ENCODE measurements at places on chromosomes 7 and 10.

- DNase-seq, result no peak
Measured at GRCh38 chr10:124867304-124867703, 65.7 kb downstream of the ABRAXAS2 start.

GRCh38 chr10:69498711-69499471 is 47.6 kb downstream of the TSPAN15 start:
- DNase-seq, result no peak

GRCh38 chr7:13179775-13180523 is 492.5 kb downstream of the ARL4A start:
- peak; percentile 5 for DNase-seq

DNA sequence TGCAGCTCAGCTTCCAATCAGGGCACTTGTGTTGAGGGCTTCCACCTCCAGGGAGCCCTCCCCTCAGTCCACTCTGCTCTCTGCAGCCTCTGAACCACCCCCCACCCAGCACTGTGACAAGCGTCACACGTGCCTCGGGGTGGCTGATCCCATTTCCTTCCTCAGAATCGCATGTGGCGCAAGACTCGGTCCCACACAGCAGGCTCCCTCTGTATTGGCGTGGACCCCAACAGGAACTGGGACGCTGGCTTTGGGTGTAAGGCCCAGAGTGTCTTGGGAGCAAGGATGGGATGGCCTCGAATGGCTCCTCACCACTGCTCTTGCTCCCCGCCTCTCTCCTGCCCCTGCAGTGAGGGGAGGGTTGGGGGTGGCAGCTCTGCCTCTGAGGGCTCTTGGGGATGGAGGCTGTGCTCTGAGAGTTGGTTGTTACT is 4.1 kb downstream of the CPA1 start:
- no peak for DNase-seq

- DNase-seq, result no peak
Measured at GRCh38 chr10:49739426-49739825, 22.7 kb downstream of the OGDHL start.

DNA sequence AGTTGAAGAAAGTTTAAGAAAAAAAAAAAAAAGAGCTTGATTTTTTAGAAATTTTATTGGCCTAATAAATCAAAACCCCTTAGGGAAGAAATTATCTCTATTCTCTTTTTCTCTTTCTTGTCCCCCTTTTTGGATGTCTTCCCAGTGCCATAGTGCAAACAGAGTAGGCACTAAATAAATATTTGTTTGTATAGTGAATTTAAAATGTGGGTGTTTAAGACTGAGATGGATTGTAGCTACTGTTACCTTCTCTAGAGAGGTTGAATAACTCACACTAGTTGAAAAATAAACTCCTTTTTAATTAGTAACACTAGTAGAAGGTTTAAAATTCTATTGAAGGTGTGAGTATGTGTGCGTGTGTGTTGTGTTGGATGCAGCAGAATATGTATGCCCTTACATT is 783.8 kb downstream of the NXPH1 start:
- no peak for DNase-seq

DNA sequence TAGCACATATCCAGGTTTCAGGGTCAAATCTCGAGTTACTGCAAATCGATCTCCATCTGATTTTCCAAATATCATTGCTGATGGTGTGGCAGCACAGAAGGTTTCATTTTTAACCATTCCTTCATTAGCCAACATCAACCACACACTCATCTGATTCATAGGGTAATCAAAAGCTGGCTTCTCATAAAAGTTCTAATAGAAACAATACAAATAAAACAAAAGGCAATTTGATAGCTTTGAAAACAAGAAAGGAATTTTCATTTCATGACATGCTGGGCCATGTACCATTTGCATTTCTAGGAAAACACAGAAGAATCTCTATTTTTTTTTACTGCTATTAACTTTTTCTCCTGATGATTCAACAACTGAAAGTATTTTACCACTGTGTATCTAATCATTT is 147.7 kb upstream of the SLC26A5 start:
- no peak for DNase-seq

DNA sequence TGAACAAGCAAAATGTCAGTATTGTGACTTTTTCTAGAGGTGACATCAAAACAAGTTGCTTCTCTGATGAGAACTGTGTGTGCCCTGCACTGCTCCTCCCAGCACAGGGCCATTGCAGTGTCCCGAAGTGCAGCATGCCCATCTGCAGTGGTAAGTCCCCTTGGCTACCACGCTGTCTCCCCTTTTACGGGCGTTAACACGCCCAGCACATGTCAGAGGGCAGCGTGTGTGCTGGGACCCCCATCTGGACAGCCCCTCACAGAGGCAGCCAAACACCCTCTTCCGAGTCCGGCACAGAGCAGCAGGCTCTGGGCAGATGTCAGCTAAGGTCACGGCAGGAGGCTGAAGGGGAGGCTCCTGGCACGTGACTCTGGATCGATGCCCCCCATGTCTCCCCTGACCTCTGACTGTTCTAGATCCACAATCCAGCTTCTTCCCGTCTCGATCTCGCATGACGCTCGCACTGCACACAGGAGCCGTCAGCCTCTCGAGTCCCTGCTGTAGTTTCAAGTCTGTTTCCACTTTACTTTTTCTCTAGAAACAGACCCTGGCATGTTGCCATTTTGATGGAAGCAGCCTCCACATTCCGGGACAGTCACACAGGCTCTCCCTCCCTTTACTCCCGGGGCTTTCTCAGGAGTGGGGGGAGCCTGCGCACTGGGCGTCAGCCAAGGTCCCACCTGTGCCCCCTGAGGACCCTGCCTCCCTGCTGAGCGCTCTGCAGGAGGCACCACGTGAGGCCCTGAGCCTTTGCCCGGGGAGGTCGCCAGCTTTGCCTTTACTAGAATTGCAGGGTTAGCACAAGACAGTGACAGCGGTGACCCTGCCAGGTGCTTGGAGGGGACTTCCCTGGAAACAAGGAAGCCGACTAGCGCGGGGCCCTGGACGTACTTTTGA is 133.8 kb downstream of the TCERG1L start:
- DNase-seq, result no peak

DNA sequence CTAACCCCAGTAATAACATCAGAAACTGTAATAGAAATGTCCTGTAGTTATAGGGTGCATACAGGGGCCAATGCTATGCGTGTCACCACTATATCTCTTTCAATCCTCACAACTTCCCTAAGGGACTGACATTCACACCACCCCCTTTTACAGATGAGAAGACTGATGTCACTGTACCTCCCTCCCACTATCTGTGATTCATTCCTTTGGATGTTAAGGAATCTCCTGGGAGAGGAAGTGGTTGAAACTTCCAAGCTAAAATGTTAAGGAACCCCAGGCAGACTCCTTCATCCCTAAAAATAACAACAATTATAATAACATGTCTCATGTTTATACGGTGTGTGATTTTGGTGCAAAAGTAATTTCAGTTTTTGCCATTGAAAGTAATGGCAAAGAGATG is 5.4 kb downstream of the COL13A1 start:
- no peak for DNase-seq

DNA sequence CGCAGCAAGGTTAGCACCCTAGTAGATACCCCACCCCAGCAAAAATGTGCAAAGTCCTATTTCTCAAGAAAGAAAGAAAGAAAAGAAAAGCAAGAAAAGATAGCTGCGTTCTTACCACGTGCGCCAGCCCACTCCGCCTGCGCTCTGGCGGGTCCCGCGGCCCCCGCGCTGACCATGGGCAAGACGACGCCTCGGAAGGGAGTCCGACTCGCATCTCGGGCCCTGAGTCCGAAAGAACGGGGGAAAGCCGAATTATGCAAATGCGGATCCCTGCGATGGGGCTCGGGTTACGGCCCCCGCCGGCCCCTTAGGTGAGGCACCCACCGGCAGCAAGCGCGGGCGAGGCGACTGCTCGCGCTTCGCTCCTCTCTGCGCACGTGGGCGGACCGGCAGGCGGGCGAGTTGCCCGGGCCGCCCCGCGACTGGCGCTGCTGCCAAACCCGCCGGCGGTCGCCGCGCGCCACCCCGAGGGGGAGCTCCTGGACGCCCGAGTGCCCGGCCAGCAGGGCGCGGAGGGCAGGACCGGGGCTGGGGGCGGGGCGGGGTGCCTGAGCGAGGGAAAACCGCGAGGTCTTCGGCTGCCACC is 2.4 kb upstream of the EGR2 start:
- no peak for DNase-seq

- no peak for DNase-seq
Measured at GRCh38 chr7:40638545-40639320, 503.9 kb downstream of the SUGCT start.

DNA sequence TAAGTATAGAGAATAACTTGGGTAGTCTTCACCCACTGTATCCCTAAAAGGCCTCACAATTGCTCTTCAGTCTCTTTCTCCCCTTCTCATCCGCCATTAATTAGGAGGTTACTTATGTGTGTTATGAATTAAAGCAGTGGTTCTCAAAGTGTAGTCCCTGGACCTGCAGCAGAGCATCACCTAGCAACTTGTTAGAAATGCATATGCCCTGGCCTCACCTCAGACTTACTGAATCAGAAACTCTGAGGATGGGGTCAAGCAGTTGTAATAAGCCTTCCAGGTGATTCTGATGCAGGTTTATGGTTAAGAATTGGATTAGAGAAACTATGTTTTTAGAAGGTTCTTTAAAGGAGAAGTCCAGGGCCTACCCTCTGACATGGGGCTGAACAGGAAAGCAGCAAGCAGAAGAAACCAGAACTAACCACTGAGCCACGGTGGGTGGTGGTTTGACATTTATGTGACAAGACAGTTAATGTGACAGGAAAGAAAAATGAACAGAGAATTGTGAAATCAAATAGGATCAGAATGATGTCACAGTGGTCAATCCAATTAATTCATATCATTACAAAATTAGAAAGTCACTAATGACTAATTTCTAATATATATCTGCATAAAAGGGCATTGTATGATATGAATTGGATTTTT is 37.6 kb downstream of the ENTPD1 start:
- DNase-seq, result peak; percentile 45

GRCh38 chr10:103120977-103121735 is 71.9 kb downstream of the NT5C2 start:
- no peak for DNase-seq

DNA sequence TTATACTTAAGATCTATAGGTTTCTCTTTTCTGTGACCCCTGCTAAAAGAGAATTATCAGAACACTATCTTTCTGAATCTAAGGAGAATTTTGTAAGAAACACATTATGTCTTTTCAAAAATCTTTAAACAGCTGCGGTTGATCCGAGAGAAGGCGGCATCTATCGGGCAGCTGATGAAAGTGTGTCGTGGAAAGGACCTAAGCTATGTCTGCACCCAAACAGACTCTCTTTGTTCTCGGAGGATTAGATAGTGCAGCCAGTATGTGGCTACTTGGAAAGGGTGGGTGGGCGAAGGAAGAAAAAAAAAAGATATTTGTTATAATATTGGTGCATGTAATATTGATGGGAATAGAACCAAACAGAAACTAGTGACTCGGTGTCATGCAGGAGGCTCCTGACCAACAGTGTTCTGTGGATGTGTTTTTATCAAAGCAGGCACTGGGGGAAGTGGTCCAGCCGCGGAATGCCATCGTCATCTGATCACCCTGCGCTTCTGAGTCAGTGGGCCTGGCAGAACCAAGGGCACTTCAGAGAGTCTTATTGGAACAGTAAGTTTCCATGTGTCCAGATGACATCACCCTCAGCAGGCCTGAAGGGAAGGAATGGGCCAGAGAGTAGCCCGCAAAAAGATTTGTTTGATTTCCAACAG is 509.7 kb upstream of the AKR1E2 start:
- DNase-seq, result peak; percentile 78

DNA sequence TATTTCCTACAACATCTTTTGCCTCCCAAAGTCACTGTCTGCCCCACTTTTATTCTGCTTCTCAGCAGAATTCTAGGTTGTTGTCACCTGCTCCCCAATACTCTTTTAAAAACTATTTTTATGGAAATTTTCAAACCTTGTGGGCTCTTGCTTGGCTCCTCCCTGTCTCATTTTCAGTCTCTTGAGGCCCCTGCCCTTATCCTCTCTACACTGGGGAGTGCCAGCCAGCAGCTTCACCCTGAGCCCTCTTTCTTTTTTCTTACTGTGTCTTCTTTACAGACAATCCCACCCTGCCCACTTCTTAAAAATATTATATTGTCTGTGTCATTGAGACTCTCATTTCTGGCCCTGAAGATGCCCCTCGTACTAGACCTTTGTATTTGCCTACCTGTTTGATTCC is 61.7 kb upstream of the TMEM248 start:
- DNase-seq, result no peak

DNA sequence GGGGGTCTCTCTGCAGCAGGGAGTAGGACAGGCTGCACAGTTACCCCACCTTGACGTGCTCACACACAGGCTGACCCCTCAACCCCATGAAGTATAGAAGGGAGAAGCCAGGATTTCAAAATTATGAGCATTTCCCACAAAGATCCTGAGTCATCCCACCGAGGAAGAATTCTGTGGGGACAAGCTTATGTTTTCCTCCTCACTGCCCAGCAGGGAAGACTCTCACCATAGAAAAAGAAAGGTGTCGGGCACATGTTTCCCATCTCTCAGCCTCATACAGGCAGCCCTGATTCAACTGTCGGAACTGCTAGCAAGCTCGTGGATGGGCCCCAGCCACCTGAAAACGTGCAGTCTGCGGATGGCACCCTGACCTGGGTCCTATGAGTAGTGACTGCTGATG is 499.7 kb upstream of the MKI67 start:
- no peak for DNase-seq

DNA sequence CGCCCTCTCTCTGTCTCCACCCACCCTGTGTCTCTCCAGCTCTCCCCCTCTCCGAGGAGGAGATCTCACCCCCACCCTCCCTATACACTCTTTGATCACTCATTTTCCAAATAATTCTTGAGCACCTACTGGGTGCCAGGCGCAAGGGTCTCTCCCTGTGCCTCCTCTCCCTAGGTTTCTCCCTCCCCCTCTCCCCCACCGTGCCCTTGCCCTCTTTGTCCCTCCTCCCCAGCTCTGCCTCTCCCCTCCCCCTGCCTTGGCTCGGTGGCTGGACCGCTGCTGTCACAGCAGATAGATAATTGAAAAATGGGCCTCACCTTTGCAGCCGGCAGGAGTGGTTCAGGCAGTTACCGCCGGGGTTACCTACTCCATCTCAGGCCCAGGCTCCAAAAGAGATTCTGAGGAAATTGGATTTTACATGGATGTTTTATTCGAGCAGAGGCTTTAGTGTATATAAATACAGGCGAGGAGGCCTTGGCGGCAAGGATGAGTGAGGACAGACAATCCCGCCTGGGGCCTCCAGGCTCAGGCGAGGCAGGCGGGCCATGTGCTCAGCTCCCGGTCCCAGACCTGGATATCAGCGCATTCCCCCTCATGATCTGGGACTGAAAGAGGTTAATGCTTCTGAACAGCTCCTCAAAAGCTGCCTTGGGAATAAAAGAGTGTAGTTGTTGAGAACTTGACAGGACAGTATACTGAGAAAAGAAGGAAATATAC is 60.8 kb upstream of the BTRC start:
- no peak for DNase-seq

DNA sequence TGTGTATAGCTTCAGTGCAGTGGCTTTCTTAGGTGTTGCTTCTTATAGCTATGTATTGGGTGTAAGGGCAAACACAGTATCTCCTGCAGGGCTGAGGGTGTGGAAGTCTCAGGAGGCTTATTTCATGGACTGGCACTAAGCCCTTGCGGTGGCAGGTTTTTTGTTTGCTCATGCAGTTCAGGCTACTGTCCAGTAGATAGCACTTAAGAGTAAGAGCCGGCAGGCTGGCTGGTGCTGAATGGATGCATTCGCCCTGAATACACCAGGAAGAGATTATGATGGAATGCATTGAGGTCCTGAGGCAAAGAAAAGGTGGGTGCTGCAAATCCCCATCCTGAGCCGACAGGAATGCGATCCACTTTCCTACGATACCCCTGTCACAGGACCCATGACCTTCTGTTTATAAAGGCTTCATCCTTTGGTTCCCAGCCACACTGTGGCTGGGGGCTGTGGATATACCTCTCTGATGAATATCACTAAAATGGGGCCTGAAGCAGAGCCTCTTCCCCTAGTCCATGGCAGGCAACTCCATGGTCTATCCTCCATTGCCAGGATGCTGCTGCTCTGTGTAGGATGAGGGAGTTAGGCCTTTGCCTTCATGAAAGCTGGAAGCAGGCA is 44.9 kb downstream of the ANXA8 start:
- DNase-seq, result peak; percentile 49
